ENCODE measurements at places on chromosomes 3 and 15.
A peak's percentile ranks its signal among the peaks of the same experiment; 100 is the strongest.

DNA sequence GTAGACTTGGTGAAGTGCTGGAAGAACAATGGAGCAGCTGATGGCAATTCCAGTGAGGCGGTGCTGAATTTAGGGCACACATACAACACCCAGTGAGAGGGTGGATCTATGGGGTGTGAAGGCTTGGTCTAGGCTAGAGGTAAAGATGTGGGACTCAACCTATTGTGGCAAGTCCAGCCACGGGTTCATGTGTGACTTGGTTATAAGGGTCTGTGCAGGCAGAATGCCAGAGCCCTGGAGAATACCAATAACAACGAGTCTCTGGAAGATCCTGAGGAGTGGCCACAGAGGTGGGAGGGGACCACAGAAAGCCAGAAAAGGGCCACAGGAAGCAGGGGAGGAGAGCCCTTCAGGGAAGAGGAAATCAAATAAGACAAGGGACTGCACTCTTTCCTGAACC lies 55.0 kb downstream of the VGLL4 start:
- DNase-seq: no peak

DNA sequence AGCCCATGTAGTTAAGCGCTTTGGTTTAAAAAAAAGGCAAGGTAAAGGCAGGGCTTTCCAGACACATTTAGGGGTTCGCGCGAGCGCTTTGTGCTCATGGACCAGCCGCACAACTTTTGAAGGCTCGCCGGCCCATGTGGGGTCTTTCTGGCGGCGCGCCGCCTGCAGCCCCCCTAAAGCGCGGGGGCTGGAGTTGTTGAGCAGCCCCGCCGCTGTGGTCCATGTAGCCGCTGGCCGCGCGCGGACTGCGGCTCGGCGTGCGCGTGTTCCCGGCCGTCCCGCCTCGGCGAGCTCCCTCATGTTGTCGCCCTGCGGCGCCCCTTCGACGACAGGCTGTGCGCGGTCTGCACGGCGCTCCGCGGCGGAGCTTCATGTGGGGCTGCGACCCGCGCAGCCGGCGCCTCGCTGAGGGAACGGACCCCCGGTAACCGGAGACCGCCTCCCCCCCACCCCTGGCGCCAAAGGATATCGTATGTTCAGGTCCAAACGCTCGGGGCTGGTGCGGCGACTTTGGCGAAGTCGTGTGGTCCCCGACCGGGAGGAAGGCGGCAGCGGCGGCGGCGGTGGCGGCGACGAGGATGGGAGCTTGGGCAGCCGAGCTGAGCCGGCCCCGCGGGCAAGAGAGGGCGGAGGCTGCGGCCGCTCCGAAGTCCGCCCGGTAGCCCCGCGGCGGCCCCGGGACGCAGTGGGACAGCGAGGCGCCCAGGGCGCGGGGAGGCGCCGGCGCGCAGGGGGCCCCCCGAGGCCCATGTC lies 927 bp downstream of the SMAD6 start:
- DNase-seq: peak; percentile 60

DNA sequence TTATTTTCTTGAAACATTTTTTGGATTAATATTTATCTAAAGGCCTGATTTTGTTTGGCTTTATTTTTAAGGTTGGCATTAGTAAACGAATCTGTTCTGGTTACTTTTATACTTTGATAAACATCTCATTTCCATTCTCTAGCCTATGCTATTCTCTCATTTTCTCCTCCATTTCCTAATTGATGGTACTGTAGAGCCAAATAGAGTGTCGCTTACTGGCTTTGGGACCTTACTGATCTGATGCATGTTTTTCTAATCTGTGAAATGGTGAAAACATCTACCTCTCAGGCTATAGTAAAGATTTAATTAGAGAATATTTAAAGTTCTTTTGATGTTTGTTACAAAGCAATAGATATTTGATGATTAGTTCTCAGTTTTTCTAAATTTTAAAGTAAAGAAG lies 1.6 kb downstream of the LNP1 start:
- DNase-seq: peak; percentile 43

GRCh38 chr15:91912336-91912735 lies 58.8 kb downstream of the SLCO3A1 start:
- DNase-seq: no peak

DNA sequence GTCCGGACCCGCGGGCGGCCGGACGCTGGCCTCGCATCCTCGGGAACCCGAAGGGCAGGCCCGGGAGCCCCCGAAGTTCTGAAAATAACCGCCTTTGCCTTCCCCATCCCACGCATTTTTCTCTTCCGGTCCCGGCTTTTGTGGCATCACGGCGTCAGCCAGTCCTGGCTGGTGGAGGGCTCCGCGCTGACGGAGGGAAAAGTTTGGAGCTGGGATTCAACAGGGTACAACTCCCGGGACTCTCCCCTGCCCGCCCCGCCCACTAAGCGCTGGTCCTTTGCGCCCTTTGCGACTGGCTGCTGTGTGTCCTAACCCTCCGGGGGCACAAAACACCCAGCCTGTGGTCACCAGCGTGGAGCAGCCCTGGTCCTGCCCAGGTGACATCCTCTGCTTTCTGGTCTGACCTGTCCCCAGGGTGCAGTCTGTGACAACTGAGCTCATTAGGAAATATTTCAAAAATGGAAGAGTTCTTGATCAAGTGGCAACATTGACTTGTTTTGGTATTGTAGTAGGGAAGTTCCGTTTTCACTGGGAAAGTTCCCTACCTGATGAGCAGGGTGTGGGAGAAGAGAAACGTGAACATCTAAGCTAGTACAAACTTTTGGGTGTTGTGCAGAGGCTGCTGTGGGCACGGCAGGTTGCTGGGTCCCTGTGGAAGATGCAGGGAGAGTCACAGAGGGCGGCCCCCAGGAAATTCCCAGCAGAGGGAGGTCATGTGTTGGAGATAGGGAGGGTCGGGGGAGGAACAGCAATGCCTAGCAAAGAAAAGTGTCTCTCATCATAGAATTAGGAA lies 775 bp downstream of the ARNT2 start:
- DNase-seq: peak; percentile 23

DNA sequence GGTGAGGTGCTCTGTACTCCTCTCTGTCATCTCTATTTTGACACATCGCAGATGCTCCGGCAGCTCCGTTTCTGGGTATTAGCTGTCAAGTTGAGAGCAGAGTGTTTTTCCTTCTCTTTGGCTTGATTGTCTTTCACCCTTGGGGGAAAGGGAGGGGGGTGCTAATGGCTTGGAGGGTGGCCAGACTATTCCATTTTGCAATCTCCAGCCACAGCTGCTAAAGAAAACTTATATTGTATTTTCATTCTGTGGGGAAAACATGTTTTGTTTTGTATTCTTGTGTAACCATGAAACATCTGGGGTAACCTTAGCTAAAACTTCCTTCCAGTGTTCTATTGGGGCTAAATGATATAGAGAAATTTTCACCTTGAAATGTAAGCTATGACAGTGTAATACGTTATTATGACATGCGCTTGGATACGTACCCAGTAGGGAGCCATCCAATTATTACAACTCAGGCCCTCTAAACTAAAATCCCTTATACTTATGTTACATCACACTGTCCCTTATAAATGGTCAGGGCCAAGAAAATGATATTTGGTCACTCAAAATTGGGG lies 14.0 kb upstream of the LARP6 start:
- no peak for DNase-seq

DNA sequence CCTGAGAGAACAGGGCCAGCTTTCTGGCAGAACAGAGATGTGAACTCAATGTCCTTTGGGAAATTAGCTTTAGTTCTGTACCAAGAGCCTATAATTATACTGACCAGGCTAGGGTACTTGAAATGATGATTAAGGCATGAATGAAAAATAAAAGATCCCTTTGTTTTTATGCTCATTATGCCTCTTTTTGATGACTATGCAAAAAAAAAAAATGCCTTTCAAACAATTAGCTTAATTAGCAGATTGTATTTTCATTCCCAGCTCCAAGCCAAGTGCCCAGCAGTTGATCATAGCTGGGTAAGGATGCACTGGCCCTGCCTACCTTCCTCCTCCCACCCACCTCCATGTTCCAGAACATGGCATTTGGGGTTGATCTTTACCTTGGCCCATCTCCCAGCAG lies 56.8 kb downstream of the LYZL4 start:
- no peak for DNase-seq

GRCh38 chr3:68136411-68136810 lies 482.0 kb upstream of the SUCLG2 start:
- DNase-seq: no peak

DNA sequence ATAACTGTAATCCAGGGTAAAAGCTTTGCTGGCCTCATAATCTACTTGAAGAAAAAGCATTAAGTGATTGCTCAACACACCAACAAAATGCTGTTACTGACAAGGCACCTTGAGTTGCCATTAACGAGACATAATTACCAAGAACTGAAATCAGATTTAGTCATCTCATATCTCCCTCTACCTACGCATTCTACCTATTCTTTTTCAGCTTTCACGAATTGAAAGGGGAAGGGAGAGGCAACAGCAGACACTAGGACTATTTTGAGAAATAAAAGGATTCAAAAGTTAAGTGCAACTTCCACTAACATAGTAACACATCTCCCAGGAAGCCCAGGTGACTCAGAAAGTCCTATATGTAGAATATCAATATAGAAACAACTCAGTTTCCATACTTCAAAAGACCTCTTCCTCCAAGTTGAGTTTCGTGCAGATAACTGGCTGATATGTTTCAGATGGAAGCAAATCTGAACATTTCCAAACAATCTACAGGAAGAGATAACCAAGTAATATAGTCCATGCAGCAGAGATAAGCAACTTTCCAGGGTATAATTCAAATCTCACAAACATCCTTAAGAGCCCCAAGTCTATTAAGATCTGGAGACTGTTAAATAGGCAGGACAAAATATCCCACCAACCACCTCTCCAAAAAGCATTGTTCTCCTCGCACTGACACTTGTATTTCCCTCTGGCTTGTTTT lies 1.9 kb downstream of the OSBPL10 start:
- no peak for DNase-seq

DNA sequence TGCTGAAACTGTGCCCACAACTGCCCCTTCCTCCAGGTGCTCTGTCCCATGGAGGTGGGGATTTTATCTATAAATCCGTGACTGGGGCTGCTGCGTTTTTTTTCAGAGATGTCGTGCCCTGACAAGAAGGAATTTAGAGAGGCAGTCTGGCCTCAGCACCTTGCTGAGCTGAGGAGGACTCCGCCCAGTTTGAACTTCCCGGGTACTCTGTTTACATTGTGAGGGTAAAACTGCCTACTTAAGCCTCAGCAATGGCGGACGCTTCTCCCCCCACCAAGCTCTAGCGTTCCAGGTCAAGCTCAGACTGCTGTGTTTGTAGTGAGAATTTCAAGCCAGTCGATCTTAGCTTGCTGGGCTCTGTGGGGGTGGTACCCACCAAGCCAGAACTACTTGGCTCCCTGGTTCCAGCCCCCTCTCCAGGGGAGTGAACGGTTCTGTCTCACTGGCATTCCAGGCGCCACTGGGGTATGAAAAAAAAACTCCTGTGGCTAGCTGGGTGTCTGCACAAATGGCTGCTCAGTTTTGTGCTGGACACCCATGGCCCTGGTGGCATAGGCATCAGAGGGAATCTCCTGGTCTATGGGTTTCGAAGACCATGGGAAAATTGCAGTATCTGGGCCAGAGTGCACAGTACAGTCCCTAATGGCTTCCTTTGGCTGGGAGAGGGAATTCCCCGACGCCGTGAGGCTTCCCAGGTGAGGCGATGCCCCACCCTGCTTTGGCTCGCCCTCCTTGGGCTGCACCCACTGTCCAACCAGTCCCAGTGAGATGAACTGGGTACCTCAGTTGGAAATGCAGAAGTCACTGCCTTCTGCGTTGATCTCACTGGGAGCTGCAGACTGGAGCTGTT lies 68.5 kb upstream of the SGO1 start:
- no peak for DNase-seq

DNA sequence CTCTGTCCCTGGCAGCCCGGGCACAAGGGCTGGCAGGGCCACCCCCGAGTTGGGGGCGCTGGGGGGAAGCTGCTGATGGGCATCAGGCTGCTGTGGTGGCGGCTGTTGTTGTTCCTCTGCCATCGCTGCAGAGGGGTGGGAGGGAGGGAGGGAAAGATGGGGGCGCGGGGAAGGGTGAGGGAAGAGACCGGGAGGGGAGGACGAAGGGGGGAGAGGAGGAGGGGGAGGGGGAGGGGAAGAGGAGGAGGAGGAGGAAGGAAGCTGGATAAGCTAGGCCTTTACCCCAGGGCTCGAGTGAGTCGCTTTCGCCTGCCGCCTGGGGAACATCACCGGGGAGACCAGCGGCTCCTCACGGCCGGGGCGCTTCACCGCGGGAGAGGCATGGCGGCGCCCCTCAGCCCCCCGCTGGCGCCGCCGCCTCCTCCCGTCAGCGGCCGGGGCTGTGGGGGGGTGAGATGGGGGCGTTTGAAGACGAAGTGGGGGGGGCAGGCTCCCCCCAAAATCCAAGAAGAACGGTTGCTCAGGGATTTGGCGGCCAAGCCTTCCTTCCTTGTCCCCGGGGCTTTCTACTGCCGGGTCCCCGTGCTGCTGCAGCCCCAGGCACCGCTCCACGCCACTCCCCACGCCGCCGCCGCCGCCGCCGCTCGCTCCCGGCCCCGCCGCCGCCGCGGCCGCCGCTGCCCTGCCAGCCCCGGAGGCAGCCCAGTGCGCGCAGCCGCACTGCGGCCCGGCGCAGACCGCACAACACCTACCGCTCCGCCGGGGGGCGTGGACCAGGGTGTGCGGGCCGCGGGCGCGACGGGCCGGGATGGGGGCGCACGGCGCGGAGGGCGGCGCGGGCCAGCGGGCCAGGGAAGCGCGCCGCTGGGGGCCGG lies at the start of gene RFX7:
TSS of gene RFX7 (minus strand) at position 717 of the 875 bp plus-strand sequence. CDS start at position 123, 594 bp downstream.
- peak; percentile 88 for DNase-seq

DNA sequence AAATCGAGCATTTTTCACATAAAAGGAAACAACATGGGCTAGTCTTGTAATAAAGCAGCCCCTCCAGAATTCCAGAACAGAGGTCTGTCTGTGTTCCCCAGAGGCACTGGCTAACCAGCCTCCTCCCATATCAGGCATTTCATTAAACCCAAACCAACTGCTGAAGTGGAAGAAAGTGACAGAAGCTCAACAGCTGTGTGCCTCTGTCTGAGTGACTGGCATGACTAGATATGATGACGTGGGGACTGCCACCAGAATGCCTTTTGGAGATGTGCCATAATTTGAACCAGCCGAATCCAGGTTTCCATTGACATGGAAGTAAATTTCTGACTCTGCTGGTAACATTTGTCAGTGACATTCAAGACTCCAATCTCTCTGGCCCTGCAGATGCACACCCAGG lies 8.7 kb downstream of the LIMD1 start:
- DNase-seq: no peak

- no peak for DNase-seq
These were observed 15.9 kb upstream of the GPR156 start for GRCh38 chr3:120300971-120301370.

- no peak for DNase-seq
These were observed 41.3 kb upstream of the MUC4 start for GRCh38 chr3:195853036-195853435.

DNA sequence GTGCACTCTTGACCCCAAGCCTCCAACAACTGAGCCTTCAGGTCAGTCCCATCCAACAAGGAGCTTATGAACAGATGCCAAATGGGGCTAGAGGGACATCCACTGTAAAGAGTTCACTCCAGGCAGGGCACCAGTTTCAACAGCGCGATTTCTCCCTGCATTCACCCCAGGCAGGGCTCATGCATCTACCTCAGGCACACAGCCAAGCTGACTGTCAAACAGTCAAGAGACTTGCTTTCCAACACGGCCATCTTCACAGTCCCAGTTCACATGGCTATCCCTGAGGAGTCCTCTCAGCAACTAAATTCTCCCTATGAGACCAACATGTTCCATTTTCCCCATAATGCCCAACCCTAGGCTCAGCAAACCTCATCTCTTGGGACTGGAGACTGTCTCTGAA lies 17.7 kb downstream of the SLC25A20 start:
- DNase-seq: no peak
